Astrocyte of the cerebellum (primary cell): ENCODE measurements at places on chromosomes 3 and 15.

- no peak for DNase-seq
These were observed 44.8 kb downstream of the ZNF589 start for GRCh38 chr3:48285675-48286074.

GRCh38 chr3:115082260-115082659 is 64.8 kb downstream of the ZBTB20 start:
- DNase-seq = no peak

GRCh38 chr15:50227076-50227475 is 38.5 kb downstream of the HDC start:
- DNase-seq = peak; percentile 88

DNA sequence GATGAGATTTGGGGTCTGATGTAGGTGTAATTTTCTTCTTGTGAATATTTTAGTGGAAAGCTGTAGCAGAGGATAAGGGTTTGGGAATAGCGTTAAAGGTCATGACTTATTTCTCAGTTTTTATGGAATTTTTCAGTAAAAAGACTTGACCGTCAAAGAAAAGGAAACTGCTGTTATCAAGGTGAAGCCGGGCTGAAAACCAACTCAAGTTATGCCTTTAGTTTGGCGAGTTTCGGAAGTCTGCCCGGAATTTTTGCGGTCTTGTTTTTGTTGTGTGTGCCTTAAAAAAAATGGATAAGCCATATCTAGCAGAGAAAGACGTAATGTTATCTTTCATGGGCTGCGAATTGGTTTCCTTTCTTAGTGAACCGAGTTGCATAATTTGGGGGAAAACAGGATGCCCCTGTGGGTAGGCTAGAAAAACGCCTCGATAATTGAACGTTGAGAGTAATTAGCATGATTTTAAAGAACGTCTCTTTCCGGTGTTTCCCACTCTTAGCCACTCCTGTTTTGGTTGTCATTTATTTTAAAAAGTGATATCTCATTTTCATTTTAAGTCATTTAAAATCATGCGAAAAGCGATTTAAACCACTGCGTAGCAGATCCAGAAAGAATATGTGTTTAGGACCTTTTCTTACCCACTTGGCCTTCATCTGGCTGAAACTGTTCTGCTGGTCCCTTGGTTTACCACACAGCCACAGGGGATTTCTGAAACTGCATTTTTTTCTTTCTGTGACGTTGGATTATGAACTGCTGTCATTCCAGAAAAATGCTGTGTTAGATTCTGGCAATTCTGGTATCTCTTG is 1.1 kb downstream of the NFKBIZ start:
- peak; percentile 78 for DNase-seq

DNA sequence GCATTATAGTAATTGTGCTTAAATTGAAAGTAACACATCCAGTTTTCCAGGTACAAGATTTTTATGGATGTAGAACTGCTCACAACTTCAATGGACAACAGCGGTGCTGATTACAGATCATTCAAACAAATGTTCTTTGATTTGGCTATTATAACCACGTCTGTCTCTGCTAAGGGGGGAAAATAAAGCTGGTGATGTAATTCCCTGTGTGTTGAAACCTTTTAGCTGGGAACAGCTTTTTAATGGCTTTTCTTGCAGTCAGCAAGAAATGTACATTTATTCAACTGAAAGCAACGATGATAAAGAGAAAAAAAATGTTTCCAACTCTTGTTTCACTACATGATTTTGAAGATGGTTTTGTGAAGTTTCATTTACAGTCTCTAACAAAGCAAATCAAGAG is 431.9 kb upstream of the AGTR1 start:
- no peak for DNase-seq

GRCh38 chr3:177196008-177196455 is 1.2 kb downstream of the TBL1XR1 start:
- no peak for DNase-seq

- no peak for DNase-seq
These were observed 158.0 kb downstream of the CLSTN2 start for GRCh38 chr3:140092848-140093536.

DNA sequence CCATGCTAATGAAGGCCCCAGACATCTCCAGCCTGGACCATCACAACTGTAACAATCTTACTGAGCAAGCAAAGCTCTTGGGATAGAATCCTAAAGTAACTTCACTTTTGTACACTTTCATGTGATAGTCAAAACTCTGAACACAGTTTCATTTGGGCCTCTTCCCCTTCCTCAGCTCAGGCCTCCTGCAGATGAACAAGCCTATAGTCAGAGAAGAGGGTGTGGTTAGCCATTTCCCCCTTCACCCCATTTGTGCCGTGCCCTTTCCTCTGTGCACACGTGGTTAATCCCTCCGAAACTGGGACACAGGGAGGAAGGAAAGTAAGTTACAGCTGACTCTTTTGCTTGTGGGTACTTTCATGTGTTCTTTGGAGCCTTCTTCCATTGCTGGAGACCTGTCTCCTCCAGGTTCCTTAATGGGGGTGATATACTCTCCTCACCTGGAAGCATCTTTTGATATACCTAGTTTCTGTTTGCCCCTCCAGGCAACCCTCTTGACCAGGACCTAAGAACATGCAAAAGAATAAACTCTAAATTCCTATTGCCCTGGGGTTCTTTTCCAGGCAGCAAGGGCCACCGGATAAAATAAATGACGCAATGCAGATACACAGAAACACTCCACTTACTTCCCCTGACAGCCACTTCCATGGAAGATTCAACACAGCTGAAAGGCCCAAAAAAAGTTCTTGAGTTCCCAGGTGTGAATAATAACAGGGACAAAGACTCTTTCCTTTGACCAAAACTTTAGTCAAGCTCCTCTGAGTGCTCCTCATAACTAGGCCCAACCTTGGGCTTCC is 29.6 kb upstream of the CSTA start:
- DNase-seq = no peak
